ENCODE measurements at places on chromosomes 16 and 17.

GRCh38 chr16:79278506-79278905 lies 322.0 kb downstream of the MAF start:
- no peak for DNase-seq

DNA sequence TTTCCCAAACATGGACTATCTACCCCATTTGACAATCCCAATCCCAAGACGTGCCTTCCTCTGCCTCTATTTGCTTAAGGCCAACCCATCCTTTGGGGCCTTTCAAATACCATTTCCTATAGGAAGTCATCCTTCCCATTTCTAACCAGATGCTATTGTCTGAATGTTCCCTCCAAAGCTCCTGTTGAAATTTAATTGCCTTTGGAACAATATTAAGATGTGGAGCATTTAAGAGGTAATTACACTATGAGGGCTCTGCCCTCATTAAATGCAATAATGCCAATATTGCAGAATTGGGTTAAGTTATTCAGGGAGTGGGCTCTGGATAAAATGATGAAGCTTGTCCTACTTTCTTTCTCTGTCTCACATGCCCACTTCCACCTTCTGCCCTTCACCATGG lies 125.4 kb downstream of the ASIC2 start:
- no peak for DNase-seq

GRCh38 chr16:4385066-4385788 lies 13.6 kb downstream of the VASN start:
- no peak for DNase-seq

- DNase-seq, result no peak
These were observed 9.1 kb downstream of the TIMP2 start for GRCh38 chr17:78915872-78916632.

- DNase-seq, result no peak
These were observed 151.2 kb upstream of the AXIN2 start for GRCh38 chr17:65712383-65713267.

GRCh38 chr17:30422171-30422570 lies 43.4 kb downstream of the CPD start:
- no peak for DNase-seq

DNA sequence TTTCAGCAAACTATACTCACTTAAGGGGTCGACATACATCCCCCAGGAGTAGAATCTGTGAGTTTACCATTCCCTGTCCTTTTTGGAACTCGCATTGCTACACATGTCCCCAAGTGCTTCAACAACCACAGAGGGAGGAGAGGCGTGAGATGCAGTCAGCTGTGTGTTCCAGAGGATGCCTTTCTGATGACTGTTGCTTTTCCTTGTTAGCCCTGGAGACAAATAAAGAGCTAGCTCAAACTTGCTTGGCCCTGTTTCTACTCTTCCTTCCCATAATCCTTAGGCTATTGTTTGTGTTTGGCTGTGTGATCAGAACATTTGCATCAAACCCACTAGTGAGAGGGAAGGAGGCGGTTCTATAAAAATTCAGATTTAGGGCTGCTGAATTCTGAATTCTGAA lies 264.0 kb downstream of the ENGASE start:
- DNase-seq, result no peak

- DNase-seq, result no peak
These were observed 44.8 kb upstream of the HSBP1 start for GRCh38 chr16:83762992-83763358.

GRCh38 chr17:7001318-7001961 lies 5.6 kb downstream of the ALOX12 start:
- no peak for DNase-seq

DNA sequence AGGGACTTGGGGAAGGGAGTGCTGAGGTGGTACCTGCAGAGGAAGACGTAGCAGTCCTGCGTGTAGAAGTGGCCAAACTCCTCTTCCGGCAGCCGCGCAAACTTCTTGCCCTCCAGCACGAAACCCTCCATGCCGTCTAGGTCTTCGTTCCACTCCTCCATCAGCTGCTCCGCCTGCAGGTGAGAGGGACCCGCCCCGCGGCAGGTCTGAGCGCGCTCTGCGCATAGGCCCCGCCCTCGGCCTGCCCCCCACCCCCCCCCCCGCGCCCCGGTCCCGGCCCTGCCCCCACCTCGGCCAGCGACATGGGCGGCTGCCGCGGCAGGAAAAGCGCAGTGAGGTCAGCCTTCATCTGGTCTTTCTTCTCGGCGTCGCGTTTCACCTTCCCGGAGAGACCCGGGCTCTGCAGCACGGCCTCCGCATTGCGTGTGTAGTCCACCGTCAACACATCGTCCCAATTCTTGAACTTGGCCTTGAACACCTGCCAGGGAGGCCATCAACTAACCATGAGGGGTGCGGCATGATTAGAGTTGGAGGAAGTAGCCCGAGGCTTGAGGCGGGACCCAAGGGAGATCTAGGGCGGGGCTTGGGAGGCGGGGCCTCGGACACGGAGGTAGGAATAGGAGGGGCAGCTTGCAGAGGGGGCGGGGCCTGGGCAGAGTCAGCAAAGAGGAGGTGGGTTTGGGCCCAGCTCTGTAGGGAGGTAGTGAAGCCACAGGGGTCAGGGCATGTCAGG lies 11.5 kb downstream of the FLII start:
- peak; percentile 72 for DNase-seq

- DNase-seq, result no peak
These were observed 5.3 kb upstream of the KAT7 start for GRCh38 chr17:49783071-49783715.

GRCh38 chr16:86324320-86324719 lies 186.0 kb upstream of the FOXF1 start:
- DNase-seq, result no peak

GRCh38 chr17:78007647-78008046 lies 49.1 kb downstream of the TNRC6C start:
- no peak for DNase-seq

DNA sequence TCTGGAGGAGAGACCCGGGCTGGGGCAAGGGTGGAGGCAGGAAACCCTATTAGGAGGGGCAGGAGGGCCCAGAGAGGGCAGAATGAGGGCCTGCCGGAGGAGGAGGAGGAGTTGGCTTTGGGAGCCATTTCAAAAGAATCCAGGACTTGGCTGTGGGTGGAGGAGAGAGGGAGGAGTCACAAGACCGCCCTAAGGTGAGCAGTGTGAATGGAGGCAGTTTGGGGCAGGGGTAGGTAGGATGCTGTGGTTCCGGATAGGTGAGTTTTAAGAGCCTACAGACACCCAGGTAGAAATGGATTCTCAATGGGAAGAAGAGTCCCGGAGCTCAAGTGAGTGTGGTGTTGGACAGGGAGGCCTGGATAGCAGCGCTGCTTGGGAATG lies 80.3 kb downstream of the ARHGAP23 start:
- no peak for DNase-seq

GRCh38 chr16:81633680-81634379 lies 145.3 kb upstream of the PLCG2 start:
- no peak for DNase-seq

DNA sequence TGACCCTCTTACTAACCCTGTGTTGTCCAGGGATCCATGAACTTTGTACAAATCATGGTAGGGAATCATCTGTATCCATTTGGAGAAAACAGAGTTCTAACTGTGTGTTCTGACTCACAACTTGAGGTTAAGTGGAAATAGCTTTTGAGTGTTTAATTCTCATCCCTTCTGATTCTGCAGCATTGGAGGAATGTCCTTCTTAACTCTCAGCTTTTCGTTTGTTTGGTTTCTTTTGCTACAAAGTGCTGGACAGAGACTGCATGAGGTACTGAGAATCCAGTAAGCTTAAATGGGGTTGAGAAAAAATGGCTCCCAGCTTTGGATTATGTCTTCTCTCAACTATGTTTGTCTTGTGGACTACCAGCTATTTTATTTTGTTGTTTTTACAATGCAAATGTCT lies 352.1 kb upstream of the KIF2B start:
- no peak for DNase-seq

All from NCI-H1436 treated with DMSO at 0.1 percent for 48 hours (cell line).